Activated T-helper 1 cell treated with Interleukin-2 at 50 U/mL for 16 hours (primary cell): ENCODE measurements at places on chromosomes 1 and 21.

- no peak for DNase-seq
Measured at GRCh38 chr1:88104236-88104635, 579.8 kb upstream of the PKN2 start.

DNA sequence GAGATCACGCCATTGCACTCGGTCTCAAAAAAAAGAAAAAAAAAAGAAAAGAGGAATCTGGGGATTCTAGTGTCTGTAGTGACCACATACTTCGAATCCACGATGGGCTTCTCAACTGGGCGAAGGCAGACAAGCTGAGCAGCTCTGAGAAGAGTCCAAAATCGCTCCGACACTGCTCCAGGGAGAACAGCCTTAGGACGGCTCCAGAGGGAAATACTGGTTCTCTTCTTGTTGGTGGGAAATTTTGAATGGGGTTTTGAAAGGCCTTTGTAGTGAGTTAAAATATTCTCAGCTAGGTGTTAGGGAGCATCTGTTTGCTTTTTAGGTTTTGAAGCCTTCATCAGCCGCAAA lies 18.3 kb upstream of the HJV start:
- DNase-seq, result no peak

- no peak for DNase-seq
Measured at GRCh38 chr1:198423673-198424072, 116.8 kb downstream of the ATP6V1G3 start.

DNA sequence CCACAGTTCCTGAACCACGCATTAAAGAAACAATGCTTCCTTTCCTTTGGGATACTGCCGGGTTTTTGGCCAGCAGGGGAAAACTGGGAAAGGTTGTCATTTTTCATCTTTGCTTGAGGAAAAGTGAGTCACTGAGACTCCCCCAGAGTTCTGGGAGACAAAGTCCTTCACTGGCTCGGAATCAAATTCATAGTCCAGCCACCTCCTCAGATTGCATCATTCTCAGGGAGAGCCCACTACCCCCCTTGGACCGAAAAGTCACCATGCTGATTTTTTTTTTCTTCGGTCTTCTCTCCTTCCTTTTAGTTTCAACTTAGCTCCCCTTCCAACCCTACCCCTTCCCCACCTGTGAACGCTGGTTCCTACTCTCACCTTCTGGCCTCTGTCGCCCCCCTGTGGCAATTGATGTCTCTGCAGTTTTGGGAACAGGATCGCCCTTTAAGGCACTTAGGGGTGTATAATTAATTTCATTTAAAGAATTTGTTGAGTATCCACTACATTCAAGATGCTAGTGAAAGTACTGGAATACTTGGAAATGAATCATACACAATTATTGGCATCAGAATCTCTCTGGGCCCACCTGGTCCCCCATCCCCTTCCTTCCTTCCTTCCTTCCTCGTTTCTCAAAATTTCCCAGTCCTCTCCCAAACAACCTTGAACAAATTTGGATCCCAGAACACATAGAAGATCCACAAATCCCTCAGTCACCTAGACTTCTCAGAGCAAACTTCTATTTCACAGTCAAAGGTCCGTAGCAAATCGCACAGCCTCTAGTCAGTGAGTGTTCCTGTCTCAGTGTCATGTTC lies 6.9 kb downstream of the ACKR1 start:
- DNase-seq, result peak; percentile 12

- DNase-seq, result no peak
Measured at GRCh38 chr1:165257969-165258459, 98.5 kb downstream of the LMX1A start.

DNA sequence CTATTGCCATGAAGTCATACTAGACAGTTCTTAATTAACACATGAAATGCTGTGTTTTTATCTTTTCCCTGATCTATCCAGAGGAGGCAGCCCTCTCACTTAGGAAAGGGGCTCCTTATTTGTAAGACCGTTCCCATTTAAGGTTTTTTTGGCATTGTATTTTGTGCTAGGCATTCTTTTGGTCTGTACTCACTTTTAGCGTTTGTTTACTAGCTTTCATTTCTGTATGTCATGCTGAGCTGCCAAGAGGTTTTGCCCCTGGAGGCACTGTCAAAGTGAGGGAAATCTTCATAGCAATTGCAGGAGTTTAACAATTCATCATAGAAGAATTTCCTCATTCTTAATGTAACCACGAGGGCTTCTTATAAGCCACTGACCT lies 59.5 kb downstream of the MTR start:
- no peak for DNase-seq

DNA sequence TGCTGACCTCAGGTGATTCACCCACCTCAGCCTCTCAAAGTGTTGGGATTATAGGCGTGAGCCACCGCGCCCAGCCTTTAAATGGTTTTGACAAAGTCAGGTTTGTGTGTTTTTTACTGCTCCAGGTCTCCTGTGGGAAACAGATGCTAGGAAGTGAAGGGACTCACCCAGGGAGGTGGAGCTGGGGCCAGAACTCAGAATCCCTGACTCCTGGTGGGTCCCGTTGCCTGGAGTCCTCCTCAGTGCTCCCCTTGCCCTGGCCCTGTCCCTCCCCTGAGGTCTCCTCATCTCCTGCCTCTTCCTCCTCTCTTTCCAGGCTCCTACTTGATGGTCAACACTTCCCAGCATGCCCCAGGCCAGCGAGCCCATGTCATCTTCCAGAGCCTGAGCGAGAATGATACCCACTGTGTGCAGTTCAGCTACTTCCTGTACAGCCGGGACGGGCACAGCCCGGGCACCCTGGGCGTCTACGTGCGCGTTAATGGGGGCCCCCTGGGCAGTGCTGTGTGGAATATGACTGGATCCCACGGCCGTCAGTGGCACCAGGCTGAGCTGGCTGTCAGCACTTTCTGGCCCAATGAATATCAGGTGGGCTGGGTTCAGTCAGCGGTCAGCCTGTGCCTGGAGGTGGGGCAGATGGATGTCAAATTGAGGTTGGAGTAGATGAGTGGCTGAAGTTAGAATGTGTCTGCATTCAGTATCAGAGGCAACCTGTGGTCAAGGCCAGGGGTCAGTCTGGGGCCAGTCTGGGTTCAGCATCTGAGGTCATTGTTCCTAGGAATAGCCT lies 22.1 kb downstream of the PTPRU start:
- no peak for DNase-seq

DNA sequence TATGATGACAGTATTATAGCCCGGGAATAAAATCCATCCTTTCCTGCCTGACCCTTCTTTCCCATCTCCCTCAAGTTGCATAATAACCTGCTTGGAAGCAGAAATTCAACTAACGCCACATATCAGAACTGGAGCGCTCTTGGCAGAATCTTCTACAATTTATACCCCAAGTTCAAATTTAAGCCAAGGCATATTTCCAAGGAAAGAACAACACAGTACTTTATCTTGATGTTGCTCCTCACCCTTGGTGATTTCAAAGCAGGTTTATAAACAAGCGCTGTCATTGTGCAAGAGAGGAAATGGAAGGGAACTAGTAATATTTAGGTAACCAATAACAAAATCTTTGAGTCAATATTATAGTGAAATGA lies 38.0 kb upstream of the PTGFRN start:
- no peak for DNase-seq

- DNase-seq, result no peak
Measured at GRCh38 chr1:33228935-33229487, 27.3 kb upstream of the ZNF362 start.

GRCh38 chr1:212167098-212167497 lies 118.1 kb upstream of the PPP2R5A start:
- DNase-seq, result no peak

GRCh38 chr1:115794976-115795639 lies 26.6 kb upstream of the CASQ2 start:
- no peak for DNase-seq

DNA sequence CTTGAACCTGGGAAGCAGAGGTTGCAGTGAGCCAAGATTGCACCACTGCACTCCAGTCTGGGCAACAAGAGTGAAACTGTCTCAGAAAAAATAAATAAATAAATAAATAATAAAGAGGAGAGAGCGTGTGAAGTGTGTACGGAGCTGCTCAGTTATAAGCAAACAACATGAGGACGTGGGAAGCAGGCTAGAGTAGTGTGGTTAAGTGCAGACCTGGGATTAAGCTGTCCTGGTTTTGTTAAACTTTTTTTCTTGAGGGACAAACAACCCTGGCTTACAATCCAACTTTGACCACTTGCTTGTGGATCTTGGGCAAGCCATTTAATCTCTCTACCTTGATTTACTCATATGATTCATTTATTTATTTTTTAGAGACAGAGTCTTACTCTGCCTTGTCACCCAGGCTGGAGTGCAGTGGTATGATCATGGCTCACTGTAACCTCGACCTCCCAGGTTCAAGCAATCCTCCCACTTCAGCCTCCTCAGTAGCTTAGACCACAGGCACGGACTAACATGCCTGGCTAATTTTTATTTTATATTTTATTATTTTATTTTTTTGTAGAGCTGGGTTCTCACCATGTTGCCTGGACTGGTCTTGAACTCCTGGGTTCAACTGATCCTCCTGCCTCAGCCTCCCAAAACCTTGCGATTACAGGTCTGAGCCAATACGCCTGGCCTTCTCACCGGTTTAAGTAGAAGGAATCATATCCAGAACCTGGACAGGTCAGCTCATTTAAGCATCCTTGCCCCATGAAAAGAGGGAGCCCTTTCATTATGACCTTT lies 52.7 kb downstream of the RPS6KA1 start:
- no peak for DNase-seq

DNA sequence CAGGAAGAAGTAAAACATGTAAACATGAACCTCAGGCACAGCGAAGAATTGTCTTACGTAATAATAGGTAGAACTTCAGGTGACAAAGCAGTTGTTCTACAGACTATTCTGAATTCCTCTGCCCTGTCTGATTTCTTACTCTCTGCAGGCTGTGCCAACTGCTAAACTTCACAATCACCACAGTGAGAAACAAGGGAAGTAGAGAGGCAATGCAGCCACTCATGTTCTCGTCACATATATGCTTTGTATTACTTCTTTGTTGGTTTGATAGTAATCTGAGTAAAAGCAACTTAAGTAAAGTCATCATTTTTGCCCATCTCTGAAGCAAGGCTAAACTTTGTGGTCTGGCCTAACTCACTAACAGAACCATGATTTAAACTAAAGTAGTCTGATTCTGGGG lies 21.9 kb downstream of the PIGK start:
- no peak for DNase-seq

GRCh38 chr1:84539972-84540371 lies 33.6 kb upstream of the GNG5 start:
- no peak for DNase-seq

- DNase-seq, result no peak
Measured at GRCh38 chr1:201310251-201310985, 27.1 kb downstream of the PKP1 start.

GRCh38 chr1:168550971-168551370 lies 7.2 kb upstream of the XCL2 start:
- DNase-seq, result no peak

DNA sequence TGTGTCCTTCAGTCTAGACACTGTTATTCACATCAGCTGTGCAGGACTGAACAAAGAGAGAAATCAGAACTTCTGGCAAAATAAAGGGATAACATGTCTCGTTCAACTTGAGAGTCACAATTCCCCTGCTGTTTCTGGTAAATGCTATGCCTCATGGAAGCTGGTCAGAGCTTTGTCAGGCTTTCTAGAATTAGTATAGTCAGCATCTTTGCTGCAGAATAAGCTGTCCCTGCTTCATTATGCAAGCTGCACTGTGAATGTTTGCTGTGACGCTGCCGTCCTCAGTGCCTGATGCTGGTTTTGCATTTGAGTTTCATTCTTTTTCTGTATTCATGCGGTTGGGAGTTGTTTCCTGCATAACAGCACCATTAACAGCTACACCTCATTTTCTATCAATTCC lies 96.4 kb upstream of the KCNJ6 start:
- no peak for DNase-seq

GRCh38 chr1:226110249-226111097 lies 48.0 kb downstream of the H3-3A start:
- peak; percentile 26 for DNase-seq

DNA sequence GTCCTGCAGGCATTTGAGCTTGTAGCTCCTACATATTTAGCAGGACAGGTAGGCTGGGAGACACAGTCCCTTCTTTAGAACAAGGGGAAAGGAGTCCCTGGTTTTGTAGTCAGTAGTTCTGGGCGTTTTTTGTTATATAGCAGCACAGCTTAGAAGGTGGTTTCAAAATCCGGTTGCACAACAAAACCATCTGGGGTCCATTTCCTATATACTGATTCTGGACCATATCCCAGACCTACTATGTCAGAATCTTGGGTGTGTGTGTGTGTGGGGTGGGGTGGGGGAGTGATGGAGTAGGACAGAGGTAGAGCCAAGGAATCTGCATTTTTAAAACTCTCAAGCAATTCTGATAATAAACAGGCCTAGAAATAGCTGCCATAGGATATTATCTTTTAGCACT lies 21.6 kb downstream of the METTL13 start:
- DNase-seq, result no peak

- DNase-seq, result no peak
Measured at GRCh38 chr1:236687273-236687672, 974 bp downstream of the ACTN2 start.

DNA sequence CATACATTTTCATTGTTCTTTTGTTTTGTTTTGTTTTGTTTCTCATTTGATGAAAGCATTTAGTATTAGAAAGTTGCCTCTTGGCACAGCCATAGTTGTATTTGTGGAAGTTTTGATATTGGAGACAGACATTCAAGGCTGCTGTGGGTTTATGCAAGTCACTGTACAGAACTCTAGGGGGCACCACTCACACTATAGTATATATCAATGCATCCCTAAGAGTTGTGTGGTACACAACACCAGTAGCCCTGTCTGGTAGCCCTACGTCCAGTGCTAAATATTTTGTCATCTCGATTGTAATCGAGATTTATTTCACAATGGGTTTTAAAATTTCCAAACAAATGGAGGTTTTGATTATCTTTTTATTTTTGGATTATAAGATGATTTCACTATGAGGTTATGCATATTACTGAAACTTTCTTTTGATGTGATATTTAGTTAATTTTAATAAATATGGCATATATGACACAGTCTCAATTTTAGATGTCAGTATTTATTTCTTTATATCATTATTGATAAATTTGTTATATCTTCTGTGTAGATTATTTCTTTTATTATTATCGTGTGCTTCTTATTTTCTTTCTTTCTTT lies 112.2 kb downstream of the NR5A2 start:
- DNase-seq, result no peak

- no peak for DNase-seq
Measured at GRCh38 chr21:29888437-29888836, 51.4 kb downstream of the GRIK1 start.

DNA sequence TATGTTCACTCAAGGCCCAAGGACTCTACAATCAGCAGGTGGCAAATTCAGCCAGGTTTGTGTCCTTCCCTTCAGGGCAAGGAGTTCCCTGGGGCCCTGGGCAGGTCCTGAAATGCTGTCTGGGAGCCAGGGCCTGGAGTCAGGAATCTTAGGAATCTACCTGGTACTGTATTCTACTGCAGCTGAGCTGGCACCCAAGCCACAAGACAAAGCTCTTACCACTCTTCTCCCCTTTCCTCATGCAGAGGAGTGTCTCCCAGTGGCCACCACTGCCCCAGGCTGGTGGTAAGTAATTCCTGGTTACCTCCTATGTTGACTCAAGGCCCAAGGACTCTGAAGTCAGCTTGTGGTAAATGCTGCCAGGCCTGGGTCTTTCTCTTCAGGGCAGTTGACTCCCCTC lies 153.4 kb downstream of the NRIP1 start:
- DNase-seq, result no peak
